ENCODE measurements at places on chromosomes 7 and 10.

GRCh38 chr7:122038134-122038533 lies 105.9 kb downstream of the AASS start:
- H3K4me3 ChIP-seq: no peak overlapping the region
- DNase-seq: no peak
- no peaks in the 10 kb centered on the region for H3K27me3 ChIP-seq
- H3K4me1 ChIP-seq: no peaks in the 10 kb centered on the region
- H3K36me3 ChIP-seq: no peaks in the 10 kb centered on the region

GRCh38 chr10:113872139-113873030 lies 17.9 kb downstream of the NHLRC2 start:
- H3K4me1 ChIP-seq: no peaks in the 10 kb centered on the region
- H3K4me3 ChIP-seq: no peak overlapping the region
- no peak overlapping the region for H3K27ac ChIP-seq
- H3K27me3 ChIP-seq: no peaks in the 10 kb centered on the region

- H3K4me1 ChIP-seq: no peaks in the 10 kb centered on the region
- no peaks in the 10 kb centered on the region for H3K36me3 ChIP-seq
- H3K4me3 ChIP-seq: no peak overlapping the region
- H3K27me3 ChIP-seq: no peaks in the 10 kb centered on the region
- H3K27ac ChIP-seq: no peak overlapping the region
- DNase-seq: no peak
Measured at GRCh38 chr10:1274701-1275544, 218.7 kb downstream of the WDR37 start.

DNA sequence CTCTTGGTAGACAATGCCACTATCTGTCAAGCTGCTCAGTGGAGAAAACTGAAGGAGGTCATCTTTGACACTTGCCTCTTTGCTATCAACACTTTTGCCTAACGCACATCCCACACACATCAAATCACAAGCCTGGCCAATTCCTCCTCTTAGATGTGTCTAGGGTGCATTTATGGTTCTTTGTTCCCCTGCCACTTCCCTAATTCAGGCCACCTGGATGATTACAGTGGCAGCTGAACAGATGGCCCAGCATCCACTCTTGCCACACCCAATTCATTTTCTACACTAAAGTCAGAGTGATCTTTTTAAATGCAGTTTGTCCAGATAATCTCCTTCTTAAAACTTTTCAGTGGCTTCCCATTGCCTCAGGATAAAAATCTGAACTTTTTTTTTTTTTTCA lies 58.6 kb downstream of the LAMB4 start:
- H3K27me3 ChIP-seq: no peaks in the 10 kb centered on the region
- H3K4me1 ChIP-seq: no peaks in the 10 kb centered on the region
- H3K27ac ChIP-seq: no peak overlapping the region
- no peaks in the 10 kb centered on the region for H3K36me3 ChIP-seq
- no peak for DNase-seq

GRCh38 chr10:109981650-109982049 lies 26.1 kb upstream of the ADD3 start:
- no peak overlapping the region for H3K4me3 ChIP-seq
- H3K4me1 ChIP-seq: no peaks in the 10 kb centered on the region
- H3K27ac ChIP-seq: no peak overlapping the region
- no peaks in the 10 kb centered on the region for H3K27me3 ChIP-seq
- no peaks in the 10 kb centered on the region for H3K36me3 ChIP-seq

GRCh38 chr7:127885222-127885772 lies 145.9 kb downstream of the LRRC4 start:
- H3K4me1 ChIP-seq: no peaks in the 10 kb centered on the region
- H3K36me3 ChIP-seq: peaks cover 3% of the 10 kb centered on the region
- H3K27ac ChIP-seq: no peak overlapping the region

GRCh38 chr10:72218325-72218724 lies 2.2 kb upstream of the ASCC1 start:
- peak overlapping the region; percentile 13 for H3K27ac ChIP-seq
- no peak overlapping the region for H3K4me3 ChIP-seq
- no peak for DNase-seq
- H3K27me3 ChIP-seq: no peaks in the 10 kb centered on the region

- H3K36me3 ChIP-seq: no peaks in the 10 kb centered on the region
- H3K27me3 ChIP-seq: no peaks in the 10 kb centered on the region
- no peak for DNase-seq
- no peak overlapping the region for H3K4me3 ChIP-seq
- H3K4me1 ChIP-seq: no peaks in the 10 kb centered on the region
Measured at GRCh38 chr7:158028971-158029370, 558.7 kb downstream of the PTPRN2 start.

DNA sequence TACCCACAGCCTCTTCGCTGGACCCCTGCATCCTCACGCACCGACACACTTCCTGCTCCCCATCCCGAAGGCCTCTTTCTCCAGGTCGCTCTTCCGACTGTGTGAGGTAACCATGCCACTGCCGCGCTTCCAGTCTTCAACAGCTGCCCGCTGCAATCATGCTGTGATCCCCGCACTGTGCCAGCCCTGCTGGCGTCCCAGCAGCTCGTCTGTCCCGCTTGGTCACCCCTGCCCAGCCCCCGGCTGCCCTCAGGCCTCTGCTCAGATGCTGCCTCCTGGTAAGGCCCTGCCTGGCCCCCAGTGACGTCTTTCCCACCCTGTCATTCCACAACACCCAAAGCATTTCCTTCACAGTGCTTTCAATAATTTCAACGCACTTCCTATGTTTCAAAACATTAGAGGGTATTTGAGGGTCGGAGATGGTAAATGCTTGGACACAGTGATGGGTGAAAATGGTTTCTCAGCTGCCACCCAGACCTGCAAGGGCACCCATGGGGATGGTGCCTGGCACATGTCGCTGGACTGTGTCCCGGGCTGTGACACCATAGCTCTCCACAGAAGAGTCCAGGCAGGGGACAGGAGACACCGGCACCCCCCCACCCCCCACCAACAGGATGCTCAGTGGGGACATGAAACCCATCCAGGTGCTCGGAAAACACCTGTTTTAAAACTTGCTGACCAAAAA lies 125.2 kb downstream of the MAD1L1 start:
- no peaks in the 10 kb centered on the region for H3K4me1 ChIP-seq
- H3K36me3 ChIP-seq: no peaks in the 10 kb centered on the region
- H3K27ac ChIP-seq: no peak overlapping the region
- no peaks in the 10 kb centered on the region for H3K27me3 ChIP-seq

GRCh38 chr7:158373476-158374133 lies 214.0 kb downstream of the PTPRN2 start:
- H3K4me3 ChIP-seq: no peak overlapping the region
- no peak overlapping the region for H3K27ac ChIP-seq
- no peaks in the 10 kb centered on the region for H3K4me1 ChIP-seq

GRCh38 chr10:58782876-58783851 lies 270.5 kb downstream of the BICC1 start:
- H3K4me1 ChIP-seq: peaks cover 21% of the 10 kb centered on the region
- no peak for DNase-seq
- no peak overlapping the region for H3K4me3 ChIP-seq
- no peaks in the 10 kb centered on the region for H3K36me3 ChIP-seq
- H3K27ac ChIP-seq: no peak overlapping the region

DNA sequence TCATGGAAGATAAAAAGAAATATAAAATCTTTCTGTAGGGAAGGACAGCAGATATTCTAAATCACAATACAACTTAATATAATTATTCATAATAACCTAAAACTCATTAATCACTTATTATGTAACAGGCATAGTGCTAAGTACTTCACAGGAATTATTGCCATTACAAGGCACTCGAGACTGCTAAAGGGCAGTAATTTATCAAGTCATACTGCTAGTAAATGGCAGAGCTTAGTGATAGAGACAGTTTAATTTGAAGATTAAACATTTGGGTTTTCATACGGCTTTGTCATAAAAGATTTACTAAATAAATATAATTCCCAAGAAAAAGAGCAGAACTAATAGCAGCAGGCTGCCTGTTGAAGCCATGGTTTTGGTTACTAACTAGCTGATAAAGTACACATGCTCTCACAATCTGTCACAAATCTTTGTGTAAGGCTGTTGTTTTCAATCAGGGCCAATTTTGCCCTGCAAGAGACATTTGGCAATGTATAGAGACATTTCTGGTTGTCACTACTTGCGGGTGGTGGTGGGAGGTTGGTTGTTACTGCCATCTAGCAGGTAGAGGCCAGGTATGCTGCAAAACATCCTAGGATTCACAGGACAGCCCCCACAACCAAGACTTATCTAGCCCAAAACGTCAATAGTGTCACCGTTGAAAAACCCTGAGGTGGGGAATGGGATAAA lies 233.3 kb upstream of the CACNA2D1 start:
- H3K27me3 ChIP-seq: no peaks in the 10 kb centered on the region
- DNase-seq: no peak
- H3K4me1 ChIP-seq: no peaks in the 10 kb centered on the region
- no peak overlapping the region for H3K27ac ChIP-seq
- no peak overlapping the region for H3K4me3 ChIP-seq

- H3K36me3 ChIP-seq: no peaks in the 10 kb centered on the region
- H3K27ac ChIP-seq: no peak overlapping the region
- no peaks in the 10 kb centered on the region for H3K4me1 ChIP-seq
- no peaks in the 10 kb centered on the region for H3K27me3 ChIP-seq
- no peak overlapping the region for H3K4me3 ChIP-seq
- DNase-seq: no peak
Measured at GRCh38 chr10:118409295-118409694, 67.2 kb upstream of the FAM204A start.

GRCh38 chr10:34993782-34994181 lies 96.4 kb downstream of the CUL2 start:
- H3K27ac ChIP-seq: no peak overlapping the region
- DNase-seq: no peak
- H3K27me3 ChIP-seq: no peaks in the 10 kb centered on the region
- H3K4me3 ChIP-seq: no peak overlapping the region
- no peaks in the 10 kb centered on the region for H3K36me3 ChIP-seq
- H3K4me1 ChIP-seq: no peaks in the 10 kb centered on the region

GRCh38 chr10:88136712-88137111 lies 273.3 kb downstream of the PTEN start:
- no peak overlapping the region for H3K27ac ChIP-seq
- DNase-seq: no peak
- H3K27me3 ChIP-seq: no peaks in the 10 kb centered on the region
- no peak overlapping the region for H3K4me3 ChIP-seq
- H3K4me1 ChIP-seq: no peaks in the 10 kb centered on the region

DNA sequence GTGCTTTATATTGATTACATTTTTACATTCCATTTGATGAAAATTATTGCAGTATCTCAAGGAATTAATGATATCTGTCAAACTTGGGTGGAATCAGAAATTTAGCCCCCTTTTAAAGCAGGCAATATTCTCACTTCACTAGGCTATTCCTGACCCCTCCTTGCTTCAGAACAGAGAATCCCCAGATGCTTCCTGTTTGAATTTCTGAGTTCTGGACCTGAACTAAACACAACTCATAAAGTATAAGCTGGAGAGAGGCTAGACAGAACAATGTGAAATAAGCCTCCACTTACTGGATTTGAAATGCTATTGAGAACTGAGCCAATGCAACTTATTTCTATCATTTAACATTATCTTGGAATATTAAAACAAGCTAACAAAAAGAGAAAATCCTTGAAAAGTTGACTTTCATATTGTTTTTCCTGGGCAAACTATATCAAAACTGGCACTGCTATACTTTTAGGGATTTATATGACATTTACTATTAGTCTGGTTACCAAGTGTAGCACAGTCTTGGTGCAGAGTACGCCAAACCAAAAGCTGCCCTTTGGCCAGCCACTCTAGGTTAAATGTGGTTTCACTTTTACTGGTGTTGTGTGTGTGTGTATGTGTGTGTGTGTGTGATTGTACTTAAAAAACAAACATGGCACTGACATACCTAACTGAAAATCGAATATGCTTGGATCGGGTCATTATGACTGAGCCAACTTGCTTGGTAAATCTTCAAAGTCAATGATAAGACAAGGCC lies 19.0 kb upstream of the AGMO start:
- no peak for DNase-seq
- no peaks in the 10 kb centered on the region for H3K36me3 ChIP-seq
- H3K4me3 ChIP-seq: peak overlapping the region; percentile 27

DNA sequence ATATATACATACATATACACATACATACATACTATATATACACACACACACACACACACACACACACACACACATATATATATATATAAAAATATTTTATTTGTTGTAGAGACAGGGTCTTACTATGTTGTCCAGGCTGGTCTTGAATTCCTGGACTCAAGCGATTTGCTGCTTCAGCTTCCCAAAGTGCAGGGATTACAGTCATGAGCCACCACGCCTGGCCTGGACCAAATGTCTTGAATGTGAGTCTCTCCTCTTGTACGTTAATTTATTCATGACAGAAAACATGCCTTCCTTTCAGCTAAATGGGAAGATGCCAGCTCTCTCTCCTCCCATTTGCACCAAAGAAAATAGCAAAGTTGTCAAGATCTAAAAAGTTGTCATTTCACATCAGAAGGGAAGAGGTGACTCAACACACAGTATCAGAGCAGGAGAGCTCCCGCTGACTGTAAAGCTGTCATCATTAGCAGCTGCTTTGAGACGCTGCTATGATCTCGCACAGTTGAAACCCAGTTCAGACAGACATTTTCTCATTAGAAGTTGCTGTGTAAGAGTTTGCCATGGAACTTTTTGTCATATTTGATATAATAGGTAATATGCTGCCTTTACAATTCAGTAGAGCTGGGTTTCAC lies 224.3 kb downstream of the SFMBT2 start:
- H3K4me3 ChIP-seq: no peak overlapping the region
- H3K4me1 ChIP-seq: peaks cover 2% of the 10 kb centered on the region
- no peaks in the 10 kb centered on the region for H3K27me3 ChIP-seq
- no peak for DNase-seq

All from liver (tissue), 10 donors.